ENCODE measurements at places on chromosomes 3 and 15.

DNA sequence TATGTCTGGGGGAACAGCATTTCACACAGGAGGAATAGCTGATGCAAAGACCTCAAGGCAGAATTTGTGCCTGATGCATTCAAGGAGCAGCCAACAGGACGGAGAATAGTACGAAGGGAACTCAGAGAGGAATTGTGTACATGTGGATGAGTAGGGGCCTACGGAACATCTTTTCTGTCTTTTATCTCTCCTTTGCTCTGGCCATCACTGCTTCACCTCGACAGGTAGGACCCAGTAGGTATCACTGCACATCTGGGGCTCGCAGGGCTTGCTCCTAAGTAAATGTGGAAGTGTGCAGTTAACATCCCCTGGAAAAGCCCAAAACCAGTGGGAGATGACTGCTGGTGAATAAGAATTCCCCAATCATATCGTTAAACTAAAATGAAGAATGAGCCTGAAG, 56.4 kb upstream of the POU1F1 start:
- no peak for DNase-seq

DNA sequence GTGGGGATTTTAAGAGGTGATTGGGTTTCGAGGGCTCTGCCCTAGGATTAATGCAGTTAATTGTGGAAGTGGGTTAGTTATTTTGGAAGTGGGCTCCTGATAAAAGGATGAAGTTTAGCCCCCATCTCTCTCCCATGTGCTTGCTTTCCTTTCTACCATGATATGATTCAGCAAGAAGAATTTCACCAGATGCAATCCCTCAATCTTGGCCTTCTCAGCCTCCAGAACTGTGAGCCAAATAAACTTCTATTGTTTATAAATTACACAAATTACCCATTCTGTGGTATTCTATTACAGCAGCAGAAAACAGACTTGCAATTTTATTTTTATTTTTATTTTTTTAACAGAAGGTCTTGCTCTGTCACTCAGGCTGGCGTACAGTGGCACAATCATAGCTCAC, 27.3 kb upstream of the UBE2E1 start:
- DNase-seq = no peak

- DNase-seq = peak; percentile 54
These were observed 37.7 kb upstream of the FGD5 start for GRCh38 chr3:14780927-14781507.

DNA sequence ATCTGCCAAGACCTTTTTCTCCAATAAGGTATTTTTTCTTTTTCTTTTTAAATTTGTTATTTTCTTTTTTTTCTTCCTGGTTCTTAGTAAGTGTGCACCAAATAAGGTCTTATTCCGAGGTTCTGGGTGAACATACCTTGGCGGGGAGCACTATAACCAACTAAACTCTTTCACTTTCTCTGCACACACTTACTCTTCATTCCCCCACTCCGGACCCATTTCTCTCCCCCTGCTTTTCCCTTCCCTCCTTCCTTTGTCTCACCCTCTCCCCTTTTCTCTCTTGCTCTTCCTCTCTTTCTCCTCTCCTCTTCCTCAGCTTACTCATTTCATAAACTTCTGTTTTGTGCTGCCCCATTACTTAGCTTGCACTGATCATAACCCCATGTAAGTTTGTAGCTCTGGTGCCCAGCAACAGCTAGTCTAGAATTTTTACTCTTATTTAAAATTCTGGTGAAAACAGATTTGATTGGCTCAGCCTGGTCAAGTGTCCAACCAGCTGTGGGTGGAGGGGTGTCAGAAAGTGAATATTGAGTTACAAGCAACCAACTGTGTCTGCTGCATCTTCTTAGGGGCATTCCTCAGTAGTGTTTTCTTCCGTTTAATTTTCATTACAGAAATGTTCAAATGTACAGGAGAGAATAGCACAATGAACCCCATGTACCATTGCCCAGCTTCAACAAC, 297.5 kb downstream of the SHQ1 start:
- DNase-seq = no peak

GRCh38 chr15:93932164-93932776, 299.1 kb upstream of the MCTP2 start:
- DNase-seq = no peak

DNA sequence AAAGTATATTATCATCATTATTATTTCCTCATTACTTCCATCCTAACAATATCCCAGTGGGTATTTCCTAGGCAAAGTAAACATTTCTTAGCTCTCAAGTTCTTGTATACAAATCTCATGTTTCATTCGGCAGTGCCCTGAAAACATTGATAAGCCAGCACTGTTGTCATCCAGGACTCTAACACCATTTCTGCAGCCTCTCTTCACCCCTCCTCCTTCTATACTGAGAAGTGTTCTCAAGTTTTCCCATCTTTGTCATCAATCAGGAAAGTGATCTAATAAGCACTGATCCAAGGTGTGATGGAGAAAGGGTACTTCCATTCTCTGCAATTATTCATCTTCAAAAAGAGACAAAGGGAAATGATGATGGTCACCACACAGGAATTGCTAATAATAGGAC, 168.4 kb upstream of the CCDC54 start:
- no peak for DNase-seq

DNA sequence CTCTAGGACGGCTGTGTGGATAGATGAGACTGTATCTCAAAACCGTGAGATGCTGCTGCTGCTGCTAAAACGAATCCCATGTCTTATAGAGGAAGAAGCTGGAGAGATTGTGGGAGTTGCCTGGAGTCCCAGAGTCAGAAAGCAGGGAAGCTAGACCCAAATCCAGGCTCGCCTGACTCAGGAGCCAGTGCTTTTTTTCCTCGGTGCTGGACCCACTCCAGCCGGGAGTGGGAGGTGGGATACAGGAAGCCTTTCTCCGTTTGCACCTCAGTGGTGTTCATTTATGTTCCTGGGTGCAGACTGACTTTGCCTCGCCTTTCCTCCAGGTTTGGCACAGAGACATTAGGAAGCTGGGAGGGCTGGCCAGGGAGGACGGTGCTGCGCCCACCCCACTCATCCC, 150.9 kb upstream of the LINGO1 start:
- no peak for DNase-seq

DNA sequence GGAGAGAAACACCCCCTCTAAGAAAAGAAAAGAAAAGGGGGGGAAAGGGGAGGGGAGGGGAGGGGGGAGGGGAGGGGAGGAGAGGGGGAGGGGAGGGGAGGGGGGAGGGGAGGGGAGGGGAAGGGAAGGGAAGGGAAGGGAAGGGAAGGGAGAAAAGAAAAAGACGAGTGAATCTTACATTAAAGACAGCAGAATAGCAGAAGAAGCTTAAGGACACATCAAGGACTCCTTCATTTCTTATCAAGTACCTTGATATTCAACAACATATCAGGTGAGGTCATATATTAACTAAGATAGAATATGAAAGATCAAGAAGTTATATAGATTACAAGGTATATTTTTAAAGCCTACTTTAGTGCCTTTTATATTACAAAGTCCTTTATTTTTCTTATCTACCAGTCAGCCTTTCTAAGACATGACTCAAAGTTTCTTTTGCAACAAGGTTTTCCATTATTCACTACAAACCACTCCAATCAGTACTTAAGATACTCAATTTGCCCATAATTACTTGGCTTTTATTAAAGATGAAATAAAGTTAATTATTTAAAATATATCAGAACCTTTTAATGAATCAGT, 17.7 kb upstream of the AADAC start:
- DNase-seq = no peak

GRCh38 chr3:14363991-14364390, 38.4 kb upstream of the SLC6A6 start:
- no peak for DNase-seq

GRCh38 chr3:154981664-154982063, 98.5 kb upstream of the MME start:
- no peak for DNase-seq

GRCh38 chr15:60890375-60891230, 338.5 kb downstream of the RORA start:
- no peak for DNase-seq

GRCh38 chr3:160473221-160473620, 23.6 kb upstream of the TRIM59 start:
- DNase-seq = no peak

All from activated CD8-positive, alpha-beta T cell treated with anti-CD3 and anti-CD28 coated beads, Interleukin-2, amount 10 ng/mL, durations not matched to agents 7 days and 5 days (primary cell).